ENCODE measurements at places on chromosomes 2 and 18.

DNA sequence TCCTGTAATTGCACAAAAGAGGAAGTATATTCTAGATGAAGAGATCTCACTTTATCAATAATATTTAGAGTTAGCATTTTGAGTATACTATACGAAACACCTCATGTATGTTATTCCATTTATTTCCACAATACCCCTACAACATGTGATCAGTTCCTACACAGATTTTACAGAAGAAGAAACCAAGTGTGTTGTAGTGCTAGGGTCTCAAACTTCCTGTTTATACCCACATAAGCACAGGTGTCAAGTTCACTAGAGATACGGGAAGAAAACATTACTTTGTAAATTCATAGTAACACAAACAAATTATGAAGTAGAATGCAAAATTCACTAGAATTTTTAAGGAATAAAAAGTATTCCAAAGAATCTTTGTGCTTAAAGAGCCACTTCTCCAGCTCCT, 46.4 kb downstream of the KCTD18 start:
- no peak for DNase-seq

DNA sequence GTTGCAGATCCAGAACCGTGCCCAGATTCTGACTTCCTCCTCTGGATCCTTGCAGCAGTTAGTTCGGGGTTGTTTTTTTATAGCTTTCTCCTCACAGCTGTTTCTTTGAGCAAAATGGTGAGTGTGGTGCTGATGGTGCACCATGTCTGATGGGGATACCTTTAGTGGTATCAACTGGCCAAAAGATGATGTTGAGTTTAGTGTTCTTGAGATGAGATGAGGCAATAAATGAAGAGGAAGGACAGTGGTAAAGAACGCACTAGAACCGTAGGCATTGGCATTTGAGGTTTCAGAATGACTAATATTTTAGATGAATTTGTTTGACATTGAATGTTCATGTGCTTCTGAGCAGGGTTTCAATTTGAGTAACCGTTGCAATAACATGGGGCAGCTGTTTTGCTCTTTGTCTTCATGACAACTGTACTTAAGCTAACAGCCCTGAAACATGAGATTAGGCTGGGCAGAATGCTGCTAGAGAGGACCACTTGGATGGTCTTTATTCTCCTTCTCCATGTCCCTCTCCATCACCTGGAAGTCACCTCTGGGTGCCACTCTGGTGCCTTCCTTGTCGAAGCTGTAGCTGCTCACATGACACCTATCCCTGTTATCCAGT, 3.9 kb downstream of the CTLA4 start:
- no peak for DNase-seq

DNA sequence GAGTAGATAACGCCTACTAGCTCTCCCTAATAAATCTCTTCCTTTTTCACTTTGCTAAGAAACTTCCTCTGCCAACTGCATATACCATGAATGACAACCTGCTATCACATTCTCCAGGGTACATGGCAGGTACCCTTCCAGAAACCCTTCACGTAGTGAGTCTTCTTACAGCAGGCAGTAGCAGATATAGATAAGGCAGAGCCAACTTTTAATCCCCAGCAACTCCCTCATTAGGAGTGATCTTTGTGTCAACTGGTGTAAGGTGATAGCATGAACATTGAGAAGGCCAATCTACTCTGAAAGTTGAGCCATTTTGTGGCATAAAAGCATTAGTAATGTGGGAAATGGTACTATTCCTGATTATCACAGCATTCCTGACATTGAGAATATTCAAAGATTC, 5.7 kb upstream of the STK17B start:
- no peak for DNase-seq

GRCh38 chr2:24515335-24515734, 24.3 kb downstream of the NCOA1 start:
- no peak for DNase-seq

GRCh38 chr2:217223222-217223930, 363.5 kb upstream of the TNP1 start:
- DNase-seq: no peak

- no peak for DNase-seq
Observed at GRCh38 chr2:180540761-180541160, 439.6 kb upstream of the UBE2E3 start.

DNA sequence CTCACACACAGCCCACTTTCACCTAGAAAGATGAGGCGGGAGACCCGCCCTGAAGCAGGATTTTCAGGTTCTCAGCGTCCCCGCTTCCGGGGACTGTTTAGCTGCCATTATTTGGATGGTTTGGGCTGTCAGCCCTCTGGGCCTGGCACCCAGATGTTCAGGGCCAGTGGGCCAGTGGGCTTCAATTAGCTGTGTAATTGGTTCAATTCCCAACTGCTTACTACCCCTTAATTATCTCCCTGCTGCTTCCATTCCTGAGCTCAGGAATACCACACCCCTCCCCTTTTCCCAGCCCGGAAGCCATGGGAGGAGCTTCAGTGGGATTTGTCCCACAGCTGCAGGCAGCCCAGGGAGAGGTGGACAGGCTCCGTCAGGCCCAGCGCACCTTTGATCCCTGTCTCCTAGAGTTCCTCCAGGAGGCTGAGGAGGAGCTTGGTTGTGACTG, 114.1 kb upstream of the MYCN start:
- no peak for DNase-seq

DNA sequence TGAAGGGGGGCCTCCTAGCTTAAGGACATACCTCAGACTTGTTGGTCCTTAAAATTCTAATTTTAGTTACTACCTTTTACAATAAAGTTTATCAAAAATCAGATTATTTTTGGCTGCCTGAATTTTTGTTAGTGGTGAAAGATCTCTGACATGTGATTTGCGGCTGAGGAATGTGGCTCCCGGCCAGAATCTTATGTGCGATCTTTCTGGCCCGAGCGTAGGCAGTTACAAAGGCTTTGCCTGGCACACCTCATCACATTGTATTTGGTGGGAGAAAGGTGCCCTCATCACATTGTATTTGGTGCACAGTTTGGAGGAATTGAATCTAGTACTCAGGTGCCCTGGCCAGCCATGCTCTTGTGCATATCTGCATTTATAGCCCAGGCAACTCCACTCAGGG, 289.1 kb downstream of the GULP1 start:
- DNase-seq: no peak

DNA sequence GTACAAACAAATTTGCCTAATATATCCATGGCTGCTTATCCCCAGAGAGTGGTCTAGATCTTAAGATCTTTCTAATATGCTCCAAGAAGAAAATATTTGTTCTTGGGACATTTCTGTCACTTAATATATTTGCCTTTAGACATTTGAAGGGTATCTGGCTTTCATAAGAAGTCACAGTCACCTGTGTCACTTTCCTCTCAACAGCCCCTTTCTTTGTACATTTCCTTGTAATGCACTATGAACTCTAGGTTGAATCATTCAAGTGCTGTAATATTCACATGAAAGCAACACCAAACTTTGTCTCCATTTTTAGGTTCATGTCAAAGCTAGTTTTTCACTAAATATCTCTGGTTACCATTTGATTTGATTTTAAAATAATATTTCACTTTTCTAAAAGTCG, 41.4 kb upstream of the NABP1 start:
- no peak for DNase-seq

- no peak for DNase-seq
Observed at GRCh38 chr2:226793646-226794045, 6.0 kb downstream of the IRS1 start.
